Bronchial smooth muscle cell (primary cell): ENCODE measurements at places on chromosomes 5 and 9. TPM values are rescaled to one million over a fixed set of nuclear protein-coding genes. Genes with fewer than 3 reads are reported as not detected.

The C5orf58 gene
- total RNA-seq = not detected in 2 replicates

The MED7 gene
- total RNA-seq = 7.1 and 8.6 TPM in 2 replicates

The IL3 gene
- not detected in 2 replicates for total RNA-seq

The UTP15 gene
- 11.8 and 12.0 TPM in 2 replicates for total RNA-seq

The PCDHB6 gene
- total RNA-seq = 0.16 and 0.17 TPM in 2 replicates

The LHX3 gene
- total RNA-seq = not detected in 2 replicates

The RGS7BP gene
- not detected in 2 replicates for total RNA-seq

The PPIC gene
- 71.5 and 84.0 TPM in 2 replicates for total RNA-seq
